ENCODE measurements at places on chromosomes 5 and 9. TPM values are rescaled to one million over a fixed set of nuclear protein-coding genes. Genes with fewer than 3 reads are reported as not detected.

Gene SMIM33
- not detected for polyA plus RNA-seq

Gene C9orf40
- 6.5 TPM for polyA plus RNA-seq

Gene SARDH
- not detected for polyA plus RNA-seq

Gene BTNL8
- polyA plus RNA-seq: not detected

Gene KIAA0825
- 9.3 TPM for polyA plus RNA-seq

Gene PCDHA10
- 23.1 TPM for polyA plus RNA-seq

Gene TESK1
- polyA plus RNA-seq: 3.3 TPM

Gene EDIL3
- polyA plus RNA-seq: 168 TPM

Gene GPR151
- polyA plus RNA-seq: not detected

Gene ADAMTS12
- polyA plus RNA-seq: not detected

Gene DMRT2
- not detected for polyA plus RNA-seq

Gene ZNF483
- 10.0 TPM for polyA plus RNA-seq

Gene ZNG1E
- 144 TPM for polyA plus RNA-seq

Gene SOX30
- 0.95 TPM for polyA plus RNA-seq

Gene AMBP
- not detected for polyA plus RNA-seq

Gene NRG2
- polyA plus RNA-seq: 0.73 TPM

Gene MIGA2
- 3.1 TPM for polyA plus RNA-seq

Gene PHYHD1
- polyA plus RNA-seq: not detected

Gene DOK3
- 0.44 TPM for polyA plus RNA-seq

Gene ECSCR
- not detected for polyA plus RNA-seq

Gene GNAQ
- 312 TPM for polyA plus RNA-seq

Gene RAPGEF1
- 0.65 TPM for polyA plus RNA-seq

Gene ZFP2
- polyA plus RNA-seq: 4.6 TPM

Gene C9orf50
- not detected for polyA plus RNA-seq

Gene EPB41L4A
- 0.92 TPM for polyA plus RNA-seq

Gene CREBRF
- polyA plus RNA-seq: 7.5 TPM

Gene QRFP
- polyA plus RNA-seq: not detected

Gene MORN5
- polyA plus RNA-seq: 2.7 TPM

Gene COL23A1
- 2.1 TPM for polyA plus RNA-seq

Gene LPAR1
- 7.2 TPM for polyA plus RNA-seq

Gene FCN2
- not detected for polyA plus RNA-seq

Gene BARX1
- polyA plus RNA-seq: not detected

Gene ZCCHC7
- polyA plus RNA-seq: 16.6 TPM

Gene CDC25C
- polyA plus RNA-seq: not detected

Gene BNC2
- 0.07 TPM for polyA plus RNA-seq

Gene ZNF367
- 1.4 TPM for polyA plus RNA-seq

Gene CCDC183
- polyA plus RNA-seq: not detected

Gene STKLD1
- not detected for polyA plus RNA-seq
